ENCODE measurements at places on chromosomes 2 and 18.

DNA sequence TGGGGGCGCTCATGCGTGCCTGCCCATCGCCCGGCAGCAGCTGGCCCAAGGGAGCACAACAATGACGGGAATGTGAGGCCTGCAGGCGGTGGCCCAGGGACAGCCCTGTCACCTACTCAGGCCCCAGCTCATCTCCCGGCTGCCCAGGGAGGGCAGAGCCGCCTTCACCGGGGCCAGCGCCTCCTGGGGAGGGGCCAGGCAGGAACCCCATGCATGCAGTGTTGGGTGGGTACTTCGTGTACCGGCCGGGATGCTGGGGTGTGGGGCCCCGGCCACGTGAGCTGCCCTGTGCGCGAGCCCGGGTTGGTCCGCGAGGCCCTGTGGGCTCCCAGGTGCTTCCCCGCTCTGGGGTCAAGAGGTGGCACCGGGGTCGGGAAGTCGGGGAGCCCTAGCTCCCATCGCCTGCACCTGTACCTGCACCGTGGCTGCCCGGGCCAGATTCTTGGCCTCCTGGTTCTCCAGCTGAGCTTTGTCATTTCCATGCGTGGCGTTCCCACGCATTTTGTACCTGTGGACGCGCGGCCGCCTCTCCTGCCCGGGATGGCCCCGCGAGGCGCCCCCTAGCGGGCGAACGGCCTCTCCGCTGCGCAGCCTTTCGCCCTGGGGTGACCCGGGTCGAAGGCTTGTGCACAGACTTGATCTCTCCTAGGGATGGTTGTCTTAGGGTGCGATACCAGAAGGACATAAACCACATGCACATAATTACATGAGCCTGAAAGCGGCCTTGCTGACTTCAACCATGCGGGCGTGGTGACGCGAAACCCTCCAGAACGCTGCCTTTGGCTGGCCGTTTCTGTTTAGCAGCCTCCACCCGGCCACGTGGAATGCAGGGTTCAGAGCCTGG lies 950 bp downstream of the KLHL30 start:
- DNase-seq, result peak; percentile 65

DNA sequence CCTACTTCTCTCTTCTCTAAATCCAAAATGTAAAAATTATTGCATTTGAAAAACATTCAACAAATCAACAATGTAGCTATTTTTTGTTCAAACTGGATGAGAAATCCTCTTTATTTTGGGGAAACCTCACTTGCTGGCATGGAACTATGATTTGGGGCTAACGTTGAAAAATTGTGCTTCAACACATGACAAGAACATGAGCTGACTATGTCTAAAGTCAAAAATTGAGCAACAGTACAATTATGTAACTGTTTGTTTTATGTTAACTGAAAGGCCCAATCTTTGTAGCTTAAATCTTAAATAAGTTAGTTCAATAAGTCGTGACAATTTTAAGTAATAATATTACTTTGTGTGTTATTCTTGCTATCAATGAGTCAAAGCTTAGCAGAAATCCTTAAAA lies 67.3 kb downstream of the TMEFF2 start:
- DNase-seq, result no peak

DNA sequence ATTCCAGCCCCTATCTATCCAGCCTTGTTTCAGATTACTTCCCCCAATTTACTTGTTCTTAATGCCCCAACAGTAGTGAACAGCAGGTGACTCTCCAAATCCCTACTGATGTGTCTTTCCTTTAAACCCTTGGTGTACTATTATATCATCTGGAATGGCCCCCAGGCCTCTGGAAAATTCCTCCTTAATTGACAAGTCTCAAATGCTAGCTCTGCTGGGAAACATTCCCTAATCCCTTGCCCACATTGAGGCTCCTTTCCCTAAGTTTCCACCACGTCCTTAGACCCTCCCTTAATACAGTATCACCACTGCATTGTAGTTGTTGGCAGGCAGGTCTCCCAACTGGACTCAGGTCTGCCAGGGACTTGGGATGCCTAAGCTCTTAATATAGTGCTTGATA lies 41.0 kb downstream of the MYO3B start:
- no peak for DNase-seq

GRCh38 chr2:143440411-143441012 lies 311.3 kb downstream of the ARHGAP15 start:
- DNase-seq, result no peak

DNA sequence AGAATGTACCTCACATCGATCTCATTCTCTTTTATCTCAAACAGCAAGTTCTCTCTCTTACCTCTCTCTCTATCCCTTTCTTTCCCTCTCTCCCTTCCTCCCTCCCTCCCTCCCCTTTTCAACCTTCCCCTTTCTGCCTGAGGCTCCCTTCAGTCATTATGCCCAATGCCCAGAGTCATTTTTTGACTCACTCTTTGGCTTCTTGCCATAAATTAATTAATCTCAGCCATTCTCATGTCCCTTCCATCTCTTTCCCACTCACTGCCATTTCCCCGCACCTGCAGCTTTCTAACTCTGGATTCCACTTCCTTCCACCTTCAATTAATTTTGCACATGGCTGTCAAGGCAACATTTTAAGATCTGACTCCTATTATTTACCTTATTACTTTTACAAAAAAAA lies 60.1 kb downstream of the EVA1A start:
- DNase-seq, result no peak

DNA sequence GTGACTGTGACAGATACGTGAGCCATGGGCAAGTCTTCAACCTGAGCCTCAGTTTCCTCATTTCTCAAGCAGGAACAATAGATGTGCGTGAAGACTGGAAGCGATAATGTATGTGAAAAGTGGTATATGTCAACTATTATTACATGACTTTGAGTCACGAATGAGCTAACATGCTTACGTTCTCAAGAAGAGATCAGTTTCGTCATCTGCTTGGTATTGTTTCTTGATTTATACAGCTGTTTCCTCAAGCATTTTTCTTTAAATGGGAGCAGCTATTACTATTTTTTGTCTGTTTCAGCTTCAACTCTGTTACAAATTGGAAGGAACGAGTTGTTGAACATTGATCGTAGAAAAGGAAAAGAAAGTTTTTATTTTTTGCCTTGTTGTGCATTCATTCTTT lies 48.5 kb upstream of the THOC1 start:
- DNase-seq, result no peak

DNA sequence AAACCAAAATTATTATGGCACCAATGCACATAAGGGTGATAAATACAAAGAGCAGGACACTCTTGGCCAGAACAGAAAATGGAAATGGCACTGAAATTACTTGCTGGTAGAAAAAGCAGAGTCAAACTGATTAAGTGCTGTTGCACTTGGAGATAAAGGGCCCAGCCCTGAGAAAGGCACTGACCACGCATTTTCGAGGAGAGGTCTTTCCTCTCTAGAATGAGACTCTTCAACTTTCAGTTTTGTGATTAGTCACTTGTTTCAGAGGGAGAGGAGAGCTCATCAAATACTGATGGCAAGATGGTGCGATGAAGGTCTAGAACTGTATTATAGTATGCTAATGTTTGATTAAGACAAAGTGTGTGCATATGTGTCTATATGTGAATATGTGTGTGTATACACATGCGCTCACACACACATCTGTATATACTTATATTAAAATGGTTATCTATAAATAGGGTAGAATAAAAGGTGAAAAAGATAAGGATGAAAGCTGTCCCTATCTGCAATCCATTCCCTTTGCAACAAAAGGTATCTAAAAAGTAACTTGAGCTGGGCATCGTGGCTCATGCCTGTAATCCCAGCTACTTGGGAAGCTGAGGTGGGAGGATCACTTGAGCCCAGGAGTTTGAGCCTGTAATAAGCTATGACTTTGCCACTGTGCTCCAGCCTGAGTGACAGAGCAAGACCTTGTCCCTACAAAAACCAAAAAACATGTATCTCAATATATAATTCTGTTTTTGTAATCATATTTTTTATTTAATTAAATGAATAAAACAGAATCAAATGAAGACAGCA lies 48.8 kb upstream of the ZDBF2 start:
- no peak for DNase-seq

- DNase-seq, result no peak
These were observed 84.7 kb downstream of the MBP start for GRCh38 chr18:77047803-77048419.

DNA sequence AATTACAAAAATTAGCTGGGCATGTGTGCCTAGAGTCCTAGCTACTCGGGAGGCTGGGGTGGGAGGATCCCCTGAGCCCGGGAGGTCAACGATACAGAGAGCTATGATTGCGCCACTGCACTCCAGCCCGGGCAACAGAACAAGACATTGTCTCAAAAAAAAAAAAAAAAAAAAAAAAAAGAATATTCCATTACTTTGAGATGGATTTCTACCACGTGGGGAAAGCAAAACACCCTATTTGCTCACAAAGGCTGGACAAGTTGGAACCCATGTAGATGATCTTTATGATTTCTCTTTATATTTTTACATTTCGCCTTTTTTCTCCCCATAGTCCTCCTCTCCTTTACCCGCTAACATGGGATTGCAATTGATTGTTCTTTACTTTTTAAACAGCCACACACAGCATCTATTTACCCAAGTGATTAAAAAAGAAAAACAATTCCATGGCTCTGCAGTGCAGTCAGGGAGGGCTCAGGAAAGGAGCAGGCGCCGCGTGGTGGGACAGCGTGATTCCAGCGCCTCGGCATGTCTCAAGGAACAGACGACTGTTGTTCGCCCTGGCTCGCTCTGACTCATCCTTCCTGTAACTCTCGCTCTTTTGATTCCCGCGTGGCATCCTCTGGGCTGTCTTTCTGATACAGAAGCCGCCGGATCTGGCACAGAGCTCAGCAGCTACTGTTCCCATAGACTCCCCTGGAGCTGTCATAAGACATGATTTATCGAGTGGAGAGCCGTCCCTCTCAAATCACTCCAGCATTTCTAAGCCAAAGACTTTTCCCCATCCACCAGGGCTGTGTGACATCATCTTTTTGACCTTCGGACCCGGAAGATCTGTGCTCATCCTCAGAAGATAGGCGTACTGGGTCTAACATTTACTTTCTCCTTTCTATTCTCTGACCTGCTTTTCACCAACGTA lies 230.4 kb upstream of the AGAP1 start:
- DNase-seq, result peak; percentile 86

- DNase-seq, result no peak
These were observed 27.1 kb upstream of the ELOA2 start for GRCh38 chr18:47062471-47062870.

DNA sequence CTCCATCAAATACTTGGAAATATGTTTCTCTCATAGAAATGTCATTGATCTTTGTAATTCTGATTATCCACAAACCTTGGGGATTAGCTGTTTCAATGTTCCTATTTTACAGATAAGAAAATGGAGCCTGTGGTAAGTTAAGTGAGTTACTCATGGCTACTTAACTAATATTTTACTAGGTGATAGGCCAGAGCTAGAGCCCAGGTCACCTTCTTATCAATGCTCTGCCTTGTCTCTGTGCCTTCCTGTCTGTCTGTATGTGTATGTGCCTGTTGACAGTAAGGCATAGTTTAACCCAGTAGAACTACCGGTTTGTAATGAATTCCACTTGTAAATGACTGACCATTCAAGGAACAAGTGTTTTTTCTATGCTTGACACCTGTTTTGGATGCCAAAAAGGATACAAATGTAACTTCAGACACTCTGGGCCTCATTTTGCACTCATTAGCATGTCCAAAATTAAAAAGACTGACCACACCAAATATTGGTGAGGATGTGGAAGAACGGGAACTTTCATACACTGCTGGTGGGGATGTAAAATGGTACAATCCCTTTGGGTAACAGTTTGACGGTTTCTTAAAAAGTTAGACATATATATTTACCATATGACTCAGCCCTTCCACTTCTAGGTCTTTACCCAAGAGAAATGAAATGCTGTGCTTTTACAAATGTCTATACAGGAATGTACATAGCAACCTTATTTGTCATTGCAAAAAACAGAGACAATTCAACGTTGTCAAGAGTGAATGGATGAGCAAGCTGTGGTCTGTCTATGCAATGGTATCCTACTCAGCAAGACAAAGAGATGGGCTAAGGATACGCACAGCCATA lies 19.6 kb upstream of the IL1A start:
- no peak for DNase-seq

- DNase-seq, result no peak
These were observed 134.6 kb upstream of the GPC1 start for GRCh38 chr2:240300840-240301239.

- DNase-seq, result peak; percentile 55
These were observed 170.9 kb downstream of the BCL2 start for GRCh38 chr18:63148449-63149301.

DNA sequence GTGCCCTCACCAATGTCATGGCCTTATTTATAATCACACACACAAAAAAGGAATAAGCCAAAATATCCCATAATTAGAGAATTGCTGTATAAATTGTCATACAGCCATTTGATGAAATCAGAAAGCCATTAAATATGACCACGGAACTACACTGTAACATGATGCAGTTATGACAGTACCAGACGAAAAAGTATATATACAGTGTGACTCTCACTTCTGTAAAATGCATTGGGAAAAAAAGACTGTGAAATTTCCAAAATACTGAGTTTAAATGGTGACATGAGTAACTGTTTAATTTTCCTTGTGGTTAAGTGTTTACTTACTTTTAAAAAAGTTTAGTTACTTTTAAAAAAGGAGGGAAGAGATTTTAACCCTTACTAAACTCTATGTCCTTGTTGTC lies 25.4 kb downstream of the UXS1 start:
- DNase-seq, result no peak

DNA sequence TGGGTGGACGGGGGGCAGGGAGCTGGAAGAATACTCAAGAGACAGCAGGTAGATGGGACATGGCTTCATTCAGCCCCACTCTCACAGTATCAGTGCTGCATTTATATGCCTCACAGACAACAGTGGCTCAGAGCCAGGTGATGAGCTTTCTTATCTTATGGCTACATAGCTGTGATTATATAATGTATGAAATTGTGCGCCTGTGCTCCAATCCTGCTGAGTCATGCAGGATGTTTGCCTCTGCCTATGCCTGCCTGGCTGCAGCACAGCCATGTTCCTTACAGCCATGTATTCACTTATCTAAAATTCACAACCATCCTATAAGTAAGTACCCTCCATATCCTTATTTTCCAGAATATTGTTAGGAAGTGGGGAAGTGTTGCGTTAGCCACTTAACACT lies 37.7 kb upstream of the RNF103 start:
- DNase-seq, result no peak

GRCh38 chr2:120401275-120402066 lies 55.5 kb downstream of the INHBB start:
- no peak for DNase-seq

GRCh38 chr2:239399921-239400595 lies 762 bp downstream of the HDAC4 start:
- DNase-seq, result no peak

GRCh38 chr2:3807853-3808252 lies 104.5 kb downstream of the DCDC2C start:
- DNase-seq, result no peak

GRCh38 chr2:27003007-27003406 lies 29.8 kb upstream of the TMEM214 start:
- DNase-seq, result no peak

DNA sequence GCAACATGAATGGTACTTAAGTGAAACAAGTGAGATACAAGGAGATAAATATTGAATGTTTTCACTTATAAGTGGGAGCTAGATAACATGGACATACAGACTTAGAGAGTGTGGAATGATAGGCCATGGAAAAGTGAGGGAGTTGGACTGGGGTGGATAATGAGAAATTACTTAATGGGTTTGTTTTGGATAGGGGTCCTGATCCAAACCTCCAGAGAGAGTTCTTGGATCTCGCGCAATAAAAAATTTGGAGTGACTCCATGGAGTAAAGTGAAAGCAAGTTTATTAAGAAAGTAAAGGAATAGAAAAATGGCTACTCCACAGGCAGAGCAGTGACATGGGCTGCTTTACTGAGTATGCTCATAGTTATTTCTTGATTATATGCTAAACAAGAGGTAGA lies 508.9 kb downstream of the CNTNAP5 start:
- no peak for DNase-seq
